Ovary (tissue), 10 donors: ENCODE measurements at places on chromosomes 6 and 20. TPM values are rescaled to one million over a fixed set of nuclear protein-coding genes. Genes with fewer than 3 reads are reported as not detected.

DNA sequence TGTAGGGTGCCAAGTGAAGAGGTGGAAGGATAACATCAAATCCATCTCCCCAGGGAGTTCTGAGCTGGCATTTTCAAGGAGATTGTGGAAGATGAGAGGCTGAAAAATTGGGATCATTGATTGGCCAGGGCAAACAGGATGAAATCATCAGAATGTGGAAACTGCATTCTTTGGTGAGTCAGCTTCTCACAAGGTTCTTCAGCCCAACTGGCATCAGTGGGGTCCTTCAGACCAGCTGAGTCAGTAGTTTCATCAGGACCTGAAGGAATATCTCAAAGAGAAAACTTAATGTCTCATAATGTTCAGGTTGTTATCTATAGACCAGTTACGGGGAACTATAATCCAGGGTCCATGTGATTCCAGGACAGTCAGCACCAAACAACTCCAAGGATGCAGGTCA is 195.8 kb downstream of the HAO1 start:
- no peak for DNase-seq

DNA sequence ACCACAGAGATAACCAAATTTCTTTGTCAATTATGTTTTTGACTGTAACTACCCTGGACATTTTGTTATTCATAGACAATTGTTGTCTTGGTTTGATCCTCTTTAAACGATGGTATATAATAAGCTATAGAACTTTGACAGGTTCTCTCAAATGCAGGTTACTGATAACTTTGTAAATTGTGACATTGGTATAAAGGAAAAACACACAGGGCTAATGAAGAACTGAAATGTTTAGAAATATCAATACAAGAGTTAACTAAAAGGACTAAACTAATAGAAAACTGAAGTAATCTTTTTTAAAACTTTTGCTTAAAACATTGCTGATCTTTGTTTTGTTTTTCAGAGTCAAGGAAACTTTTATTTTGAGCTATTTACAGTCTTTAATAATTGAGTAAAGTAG is 124.8 kb downstream of the TPBG start:
- no peak for DNase-seq

DNA sequence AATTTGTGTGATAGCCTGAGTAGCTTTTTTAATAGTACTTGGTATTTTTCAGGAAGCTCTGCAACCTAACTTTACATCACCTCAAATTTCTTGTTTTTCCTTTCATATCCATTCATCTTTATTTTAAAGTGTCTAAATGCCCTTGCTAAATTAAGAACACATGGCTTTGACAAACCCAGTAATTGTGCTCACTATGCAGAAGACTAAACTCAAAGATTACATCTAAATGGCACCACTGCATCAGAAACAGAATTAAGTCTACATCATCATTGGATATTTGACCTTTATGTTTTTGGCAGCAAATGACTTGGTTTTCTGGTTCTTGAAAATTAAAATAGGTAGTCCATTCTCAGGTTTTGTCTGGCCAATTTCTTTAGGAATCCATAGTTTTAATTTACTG is 69.6 kb upstream of the HDGFL1 start:
- DNase-seq = no peak

GRCh38 chr6:155301867-155302266 is 12.4 kb downstream of the TFB1M start:
- no peak for DNase-seq

- DNase-seq = no peak
Measured at GRCh38 chr6:111989743-111990142, 64.2 kb upstream of the CCN6 start.

CD93 gene
- total RNA-seq = 7.0 TPM

DNA sequence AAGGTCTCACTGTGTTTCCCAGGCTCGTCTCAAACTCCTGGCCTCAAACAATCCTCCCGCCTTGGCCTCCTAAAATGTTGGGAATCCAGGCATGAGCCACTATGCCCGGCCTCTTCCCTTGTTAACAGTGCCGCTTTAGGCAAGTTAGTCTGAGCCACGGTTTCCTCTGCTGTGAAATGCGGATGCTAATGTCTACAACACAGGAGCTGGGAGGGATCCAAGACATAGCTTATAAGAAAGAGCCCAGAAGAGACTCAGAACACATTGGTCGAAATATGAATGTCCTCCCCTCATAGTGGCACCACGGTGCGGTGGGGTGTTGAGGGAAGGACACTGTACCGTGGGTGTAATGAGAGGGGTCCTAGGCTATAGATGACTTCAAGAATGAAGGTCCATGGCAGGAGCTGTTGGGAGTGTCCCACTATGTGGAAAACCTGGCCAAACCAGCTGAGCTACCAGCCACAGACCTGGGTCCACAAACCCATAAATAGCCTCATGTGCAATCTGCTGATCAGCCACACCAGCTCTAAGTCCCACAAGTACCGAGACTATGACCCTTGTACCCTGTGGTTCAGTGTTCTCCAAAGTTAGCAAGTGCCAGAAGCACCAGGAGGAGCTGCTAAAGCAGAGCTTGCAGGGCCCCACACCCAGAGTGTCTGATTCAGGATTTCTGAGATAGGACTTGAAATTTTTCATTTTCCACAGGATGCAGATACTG is 57.8 kb upstream of the ZFAND3 start:
- no peak for DNase-seq

CST1 gene
- not detected for total RNA-seq

SENP6 gene
- total RNA-seq = 158 TPM

DNA sequence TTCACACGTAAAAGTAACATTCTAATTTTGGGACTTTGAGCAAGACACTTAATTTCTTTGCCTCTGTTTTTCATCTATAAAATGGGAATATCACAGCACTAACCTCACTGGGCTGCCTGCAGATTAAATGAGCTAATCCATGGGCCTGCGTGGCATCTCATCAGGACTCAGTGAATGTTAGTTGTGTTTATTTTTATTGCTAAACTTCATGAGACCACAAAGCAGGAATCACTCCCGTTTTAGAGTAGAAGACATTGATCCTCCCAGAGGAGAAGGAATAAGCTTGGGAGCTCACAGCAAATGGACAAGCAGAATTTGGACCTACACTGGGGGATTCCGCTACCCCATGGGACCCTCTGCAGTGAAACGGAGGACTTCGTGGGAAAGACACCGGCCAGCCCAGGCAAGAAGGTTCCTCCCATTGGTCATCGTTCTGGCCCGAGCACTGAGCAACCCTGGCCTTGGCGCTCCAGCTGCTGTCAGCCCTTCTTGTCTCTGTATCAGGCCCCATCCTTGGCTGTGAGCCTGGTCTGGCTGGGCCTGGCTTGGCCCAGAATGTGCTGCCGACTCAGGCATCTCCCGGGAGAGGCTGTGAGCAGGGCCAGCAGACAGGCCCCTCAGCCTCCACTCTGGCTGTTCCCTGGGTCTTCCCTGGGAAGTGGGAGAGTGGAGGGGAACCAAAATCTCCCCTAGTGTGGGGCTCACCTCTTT is 79.8 kb downstream of the NFATC2 start:
- DNase-seq = peak; percentile 90

GRCh38 chr20:13098720-13099355 is 90.1 kb downstream of the SPTLC3 start:
- DNase-seq = no peak

DNA sequence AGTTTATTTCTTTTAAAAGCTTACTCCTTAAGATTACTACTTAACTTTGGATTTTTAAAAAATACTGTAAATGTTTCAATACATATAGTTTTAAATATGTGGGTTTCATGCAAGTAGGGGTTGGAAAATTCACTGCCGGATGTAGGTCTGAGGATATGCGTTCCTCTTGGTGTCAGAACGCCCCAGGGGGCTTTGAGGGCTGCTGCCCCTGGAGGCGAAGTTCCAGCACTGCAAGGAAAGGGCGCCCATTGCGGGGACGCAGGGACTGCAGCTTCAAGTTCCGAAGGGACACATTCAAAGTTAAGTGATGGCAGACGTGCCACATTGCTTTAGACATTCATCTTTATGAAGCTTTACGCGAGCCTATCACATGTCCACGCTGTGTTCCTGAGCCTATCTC is 152.9 kb downstream of the SOD2 start:
- no peak for DNase-seq

CTCFL gene
- total RNA-seq = not detected

DNA sequence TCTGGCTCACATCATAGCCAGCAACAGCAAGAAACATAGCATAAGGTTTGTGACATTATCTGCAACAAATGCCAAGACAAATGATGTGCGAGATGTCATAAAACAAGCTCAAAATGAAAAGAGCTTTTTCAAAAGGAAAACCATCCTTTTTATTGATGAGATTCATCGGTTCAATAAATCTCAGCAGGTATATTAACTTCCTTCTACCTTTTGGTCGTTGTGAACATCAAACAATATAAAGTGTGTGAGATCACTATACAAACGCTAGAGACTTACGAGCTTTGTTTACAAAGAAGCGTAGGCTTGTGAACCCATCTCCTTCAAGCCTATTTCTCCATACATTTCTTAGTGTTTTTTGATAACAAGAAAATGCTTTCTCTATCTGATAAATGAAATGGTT is 3.5 kb downstream of the WRNIP1 start:
- DNase-seq = no peak

ADGB gene
- 0.60 TPM for total RNA-seq

HDAC2 gene
- 75.6 TPM for total RNA-seq

KIAA0408 gene
- total RNA-seq = 2.5 TPM

GRCh38 chr6:159196430-159196975 is 27.3 kb downstream of the FNDC1 start:
- no peak for DNase-seq

GRCh38 chr6:2891768-2892170 is 11.3 kb downstream of the SERPINB9 start:
- no peak for DNase-seq

DNA sequence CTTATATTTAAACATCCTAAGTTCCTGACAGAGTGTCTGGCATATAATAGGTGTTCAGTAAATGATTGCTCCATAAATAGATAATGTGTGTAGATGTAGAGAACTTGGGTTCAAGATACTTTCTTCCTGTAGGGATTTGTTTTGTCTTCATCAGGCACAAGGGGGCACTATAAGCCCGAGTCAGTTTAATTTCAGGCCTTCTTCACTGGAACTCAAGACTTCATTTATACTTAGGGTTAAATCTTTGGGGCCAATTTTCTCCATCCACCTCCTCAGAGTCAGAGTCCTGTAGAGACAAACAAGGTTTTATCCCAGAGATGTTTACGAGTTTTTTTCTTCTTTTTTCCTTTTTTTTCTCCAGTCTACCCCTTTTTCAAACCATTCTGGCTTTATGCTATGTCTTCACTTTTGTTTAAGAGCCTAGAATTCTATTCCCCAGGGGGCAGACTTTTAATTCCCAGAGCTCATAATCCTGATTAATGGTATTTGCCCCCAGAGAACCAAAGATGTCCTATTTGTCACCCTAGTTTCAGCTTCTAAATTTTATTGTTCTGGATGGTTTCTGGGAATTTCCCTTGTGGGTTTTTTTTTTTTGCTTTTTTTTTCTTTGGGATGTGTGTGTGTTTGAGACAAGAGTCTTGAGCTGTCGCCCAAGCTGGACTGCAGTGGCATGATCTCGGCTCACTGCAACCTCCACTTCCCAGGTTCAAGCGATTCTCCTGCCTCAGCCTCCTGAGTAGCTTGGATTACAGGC is 88.4 kb downstream of the HFE start:
- DNase-seq = no peak

- no peak for DNase-seq
Measured at GRCh38 chr20:31475472-31476293, 595 bp downstream of the REM1 start.

DNA sequence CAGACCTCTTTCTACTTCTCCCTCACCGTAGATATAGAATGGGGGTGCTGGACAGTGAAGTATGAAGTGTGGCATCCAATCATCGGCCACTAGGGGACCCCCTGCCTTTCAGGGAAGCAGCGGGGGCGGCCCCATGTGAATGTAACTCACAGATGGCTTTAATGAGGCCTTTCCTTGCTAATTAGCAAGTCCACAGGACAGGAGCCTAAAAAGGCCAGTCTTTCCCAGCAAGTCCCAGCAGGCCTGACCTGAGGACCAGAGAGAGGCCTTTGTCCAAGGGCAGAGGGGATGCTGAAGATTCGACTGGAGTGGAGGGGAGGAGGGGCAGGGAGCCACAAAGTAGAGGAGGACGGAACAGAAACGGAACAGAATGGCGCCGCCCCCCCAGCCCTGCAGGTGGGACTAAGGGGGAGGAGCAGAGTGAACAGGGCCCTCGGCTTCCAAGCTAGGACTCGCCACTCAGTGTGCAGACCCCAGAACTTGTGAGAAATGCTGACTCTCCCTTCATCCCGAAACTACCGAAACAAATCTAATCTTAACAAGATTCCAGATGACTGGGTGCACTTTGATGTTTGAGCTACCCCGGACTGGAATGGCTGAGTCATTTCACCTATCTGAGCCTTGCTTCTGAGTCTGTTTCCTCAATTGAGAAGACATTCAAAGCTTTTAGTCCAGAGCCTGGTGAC is 5.8 kb downstream of the C6orf132 start:
- no peak for DNase-seq
